Activated naive CD4-positive, alpha-beta T cell treated with anti-CD3 and anti-CD28 coated beads, Interleukin-2, amount 50 U/mL, for 72 hours (primary cell): ENCODE measurements at places on chromosomes 5 and 9.

- no peak for DNase-seq
Observed at GRCh38 chr5:42912184-42912798, 100.6 kb upstream of the SELENOP start.

GRCh38 chr5:71705421-71705820 lies 13.7 kb upstream of the CARTPT start:
- no peak for DNase-seq

DNA sequence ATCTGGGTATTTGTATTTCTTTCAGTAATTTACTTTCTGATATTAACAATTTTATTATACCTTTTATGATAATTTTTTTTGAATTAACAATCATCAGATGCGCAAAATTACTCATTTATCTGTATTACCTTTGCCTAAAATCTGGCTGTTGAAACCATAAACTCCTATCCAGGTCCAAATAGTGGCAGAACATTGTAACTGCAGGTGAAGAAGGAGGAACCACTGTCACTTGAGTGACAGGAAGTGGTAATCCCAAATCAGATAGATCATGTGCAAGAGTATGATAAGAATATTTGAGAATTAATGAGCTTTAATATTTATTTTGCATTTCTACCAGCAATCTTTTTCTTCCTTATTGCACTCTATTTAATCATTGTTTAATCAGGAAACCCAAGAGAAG lies 139.3 kb upstream of the TLE4 start:
- no peak for DNase-seq

GRCh38 chr9:114278881-114279570 lies 43.9 kb upstream of the ORM1 start:
- DNase-seq, result peak; percentile 21

DNA sequence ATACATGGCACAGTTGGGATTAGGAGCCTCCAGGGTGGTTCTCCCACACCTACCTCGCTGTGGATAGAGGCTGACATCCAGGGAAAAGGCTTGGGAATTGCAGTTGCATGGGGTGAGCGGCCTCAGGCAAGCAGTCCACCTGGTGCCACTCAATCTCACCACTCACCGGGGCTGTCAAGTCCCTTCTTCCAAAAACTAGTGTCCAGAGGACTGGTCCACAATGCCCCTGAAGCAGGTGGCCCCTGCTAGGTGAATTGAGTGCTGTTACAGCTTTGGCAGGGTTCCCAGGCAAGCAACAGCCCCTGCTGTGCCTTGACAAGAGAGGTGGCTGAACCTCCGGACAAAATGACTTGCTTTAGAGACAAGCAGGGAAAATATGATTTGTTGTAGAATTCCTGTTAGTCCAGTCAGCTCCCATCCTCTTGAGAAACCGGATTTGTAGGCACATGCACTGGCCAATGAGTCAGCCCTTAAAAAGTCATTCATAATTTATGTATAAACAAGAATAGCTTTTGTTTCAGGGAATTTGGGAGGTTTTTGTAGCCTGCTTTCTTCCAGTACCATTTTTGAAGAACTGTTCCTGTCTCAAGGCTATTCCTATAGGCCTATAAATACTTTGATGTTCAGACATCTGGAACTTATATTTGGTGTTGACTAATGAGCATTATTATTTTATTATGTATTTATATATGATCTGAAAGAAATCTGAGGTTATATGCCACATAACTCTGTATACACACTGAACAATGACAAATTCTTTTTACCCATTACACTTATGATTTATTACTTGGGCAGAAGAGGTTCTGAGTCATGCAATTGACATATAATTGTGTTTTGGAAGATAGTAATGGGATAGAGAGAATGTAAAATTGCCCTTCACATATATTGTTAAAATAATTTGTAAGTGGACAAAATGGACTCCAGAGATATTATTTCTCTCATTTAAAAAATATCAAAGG lies 411.1 kb downstream of the ACTL7B start:
- no peak for DNase-seq

- DNase-seq, result no peak
Observed at GRCh38 chr5:155082401-155082800, 68.8 kb downstream of the KIF4B start.

DNA sequence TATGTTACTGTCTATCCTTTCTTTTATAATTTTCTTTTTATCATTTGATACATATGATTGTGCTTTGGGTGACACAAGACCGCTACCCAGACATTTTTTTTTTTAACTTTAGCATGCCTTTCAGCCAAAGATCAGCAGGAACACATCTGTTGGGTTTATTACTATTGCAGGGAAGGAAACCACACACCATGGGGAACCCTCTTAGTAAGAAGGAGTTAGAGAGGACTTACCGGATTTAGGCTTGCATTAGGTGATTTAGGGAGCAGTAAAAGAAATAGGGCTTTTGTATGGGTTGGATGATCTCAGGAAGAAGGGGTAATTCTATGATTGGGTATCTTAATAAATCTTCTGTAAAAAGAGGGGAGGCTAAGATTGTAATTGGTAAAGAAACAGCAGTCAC lies 138.2 kb downstream of the SNX18 start:
- DNase-seq, result no peak

- DNase-seq, result no peak
Observed at GRCh38 chr5:117662361-117662760, 1087.7 kb upstream of the SEMA6A start.

DNA sequence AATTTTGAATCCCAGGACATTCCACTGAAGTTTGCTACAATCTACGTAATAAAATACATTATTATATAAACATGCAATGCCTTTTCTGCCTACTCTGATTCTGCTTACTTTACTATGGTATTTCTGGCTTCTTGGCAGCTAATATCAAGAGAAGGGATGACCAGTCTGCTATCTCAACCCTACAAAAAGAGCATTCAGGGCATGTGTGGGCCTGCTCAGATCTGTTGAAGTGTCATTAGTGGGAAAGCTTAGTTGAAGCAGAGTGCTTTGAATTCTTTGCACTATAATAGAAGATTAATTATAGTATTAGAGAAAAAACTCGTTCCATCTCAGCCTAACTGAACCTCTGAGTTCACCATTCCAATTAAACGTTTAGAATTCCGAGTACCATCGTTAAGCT lies 339.5 kb upstream of the ISL1 start:
- no peak for DNase-seq

DNA sequence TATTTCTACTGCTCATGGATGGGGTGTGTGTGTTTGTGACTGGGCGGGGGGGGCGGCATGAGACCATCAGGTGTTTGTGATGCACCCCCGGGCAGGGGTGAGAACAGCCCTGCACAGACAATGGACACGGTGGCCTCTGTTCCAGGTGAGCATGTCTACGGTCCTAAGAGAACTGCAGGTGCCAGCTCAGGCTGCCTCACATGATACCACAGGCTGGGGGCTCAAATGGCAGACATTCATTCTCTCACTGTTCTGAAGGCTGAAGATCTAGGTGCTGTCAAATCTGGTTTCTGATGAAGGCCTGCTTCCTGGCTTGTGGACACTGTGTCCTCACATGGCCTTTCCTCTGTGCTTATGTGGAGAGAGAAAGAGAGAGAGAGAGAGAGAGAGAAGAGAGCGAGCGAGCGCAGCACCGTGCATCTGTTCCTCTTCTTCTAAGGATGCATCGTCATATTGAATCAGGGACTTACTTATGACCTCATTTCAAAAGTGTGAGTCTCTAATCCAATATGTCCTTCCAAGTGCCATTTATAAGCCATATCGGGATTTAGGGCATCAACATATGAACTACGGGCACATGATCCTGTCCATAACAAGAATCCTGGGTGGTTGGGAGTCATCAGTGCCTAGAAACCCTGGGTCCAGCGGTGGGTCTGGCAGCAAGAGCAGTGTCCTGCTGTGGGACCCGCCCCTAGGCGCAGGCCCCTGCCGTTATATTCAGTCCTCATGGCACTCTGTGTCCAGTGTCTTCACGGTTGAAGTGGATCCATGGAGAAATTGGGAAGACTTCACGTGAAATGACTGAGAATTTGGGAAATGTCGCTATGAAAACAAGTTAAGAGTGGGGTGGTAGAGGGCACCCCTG lies 42.5 kb downstream of the NXNL2 start:
- no peak for DNase-seq

- DNase-seq, result no peak
Observed at GRCh38 chr5:37710965-37711364, 128.9 kb downstream of the GDNF start.

DNA sequence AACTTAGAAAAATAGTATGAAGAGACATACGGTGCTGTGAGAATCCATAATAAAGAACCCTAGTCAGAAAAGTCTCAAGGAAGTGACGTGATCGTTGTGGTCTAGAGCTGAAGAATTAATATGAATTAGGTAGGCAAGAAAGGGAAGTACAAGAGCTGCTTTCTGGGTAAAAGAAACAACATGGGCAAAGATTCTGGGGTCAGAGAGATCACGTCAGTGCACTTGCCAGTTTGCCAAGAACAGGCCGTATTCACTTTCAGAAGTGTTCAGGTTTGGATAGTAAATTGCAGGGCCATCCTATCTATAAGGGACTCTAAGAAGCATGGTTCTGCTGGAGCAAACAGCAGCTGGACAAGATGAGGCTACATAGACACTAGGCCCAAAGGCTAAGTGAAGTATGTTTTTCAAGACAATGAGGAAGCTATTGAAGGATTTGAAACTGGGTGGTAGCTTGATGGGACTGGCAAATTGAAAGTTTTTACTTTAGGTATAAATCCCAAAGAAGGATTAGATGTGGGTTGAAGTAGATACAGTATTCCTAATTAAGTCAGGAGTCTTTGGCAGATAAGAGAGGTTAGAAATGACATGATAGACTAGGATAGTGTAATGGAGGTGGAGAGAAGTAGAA lies 4.8 kb upstream of the CHD1 start:
- DNase-seq, result no peak

- no peak for DNase-seq
Observed at GRCh38 chr9:112640311-112640710, 77.6 kb downstream of the INIP start.

DNA sequence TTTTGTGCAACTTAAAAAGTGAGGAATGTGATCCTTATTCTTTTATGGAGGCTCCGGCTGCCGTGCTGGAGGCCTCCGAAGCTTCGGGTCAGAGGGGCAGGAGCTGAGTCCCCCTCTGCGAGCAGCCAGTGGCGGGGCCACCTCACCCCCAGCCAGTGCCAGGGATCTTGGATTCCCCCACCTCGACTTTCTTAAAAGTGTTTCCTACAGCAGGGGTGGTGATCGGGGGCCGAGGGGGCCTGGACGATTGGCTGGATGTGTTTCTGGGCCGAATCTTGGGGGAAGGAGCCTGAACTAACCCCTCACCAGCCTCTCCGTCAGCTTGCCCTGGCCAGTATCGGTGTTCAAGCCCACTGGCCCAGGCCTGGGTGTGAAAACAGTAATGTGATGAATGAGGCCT lies 92.2 kb upstream of the LMX1B start:
- peak; percentile 25 for DNase-seq

- DNase-seq, result no peak
Observed at GRCh38 chr9:105401651-105402050, 46.2 kb upstream of the FSD1L start.

DNA sequence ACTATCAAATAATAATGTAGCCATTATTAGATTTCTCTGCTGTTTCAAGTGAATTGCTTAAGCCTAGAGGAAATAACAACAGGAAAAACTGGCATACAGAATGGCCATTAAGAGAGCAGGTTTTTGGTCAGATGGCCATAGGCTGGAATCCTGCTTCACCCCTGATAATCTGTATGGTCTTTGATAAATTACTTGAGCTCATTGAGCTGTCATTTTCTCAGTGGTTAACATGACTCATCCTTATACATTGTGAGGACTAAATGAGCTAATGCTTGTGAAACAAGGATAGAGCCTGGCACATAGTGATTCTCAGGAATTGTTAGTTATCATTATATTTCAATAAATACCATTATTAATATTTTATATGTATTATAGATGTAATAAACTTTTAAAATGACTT lies 516.5 kb downstream of the KIF4B start:
- DNase-seq, result no peak

DNA sequence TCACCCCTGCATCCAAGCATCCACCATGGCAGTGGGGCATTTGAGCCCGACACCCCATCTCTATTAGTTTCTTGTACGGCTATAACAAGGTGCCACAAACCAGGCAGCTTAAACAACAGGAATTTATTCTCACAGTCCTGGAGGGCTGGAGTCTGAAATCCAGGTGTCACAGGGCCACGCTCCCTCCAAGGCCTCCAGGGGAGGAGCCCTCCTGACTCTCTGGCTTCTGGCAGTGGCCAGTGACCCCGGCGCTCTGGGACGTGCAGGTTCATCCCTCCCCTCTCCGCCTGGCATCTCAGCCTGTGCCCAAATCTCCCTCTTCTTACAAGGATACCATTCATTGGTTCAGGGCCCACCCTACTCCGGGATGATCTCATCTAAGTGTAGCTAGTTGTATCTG lies 394.5 kb upstream of the IRX1 start:
- no peak for DNase-seq

- DNase-seq, result no peak
Observed at GRCh38 chr9:7081065-7081600, 323.4 kb downstream of the KDM4C start.

GRCh38 chr5:154467655-154468354 lies 10.2 kb downstream of the HAND1 start:
- DNase-seq, result peak; percentile 85

- no peak for DNase-seq
Observed at GRCh38 chr5:113615708-113616107, 102.2 kb downstream of the YTHDC2 start.

DNA sequence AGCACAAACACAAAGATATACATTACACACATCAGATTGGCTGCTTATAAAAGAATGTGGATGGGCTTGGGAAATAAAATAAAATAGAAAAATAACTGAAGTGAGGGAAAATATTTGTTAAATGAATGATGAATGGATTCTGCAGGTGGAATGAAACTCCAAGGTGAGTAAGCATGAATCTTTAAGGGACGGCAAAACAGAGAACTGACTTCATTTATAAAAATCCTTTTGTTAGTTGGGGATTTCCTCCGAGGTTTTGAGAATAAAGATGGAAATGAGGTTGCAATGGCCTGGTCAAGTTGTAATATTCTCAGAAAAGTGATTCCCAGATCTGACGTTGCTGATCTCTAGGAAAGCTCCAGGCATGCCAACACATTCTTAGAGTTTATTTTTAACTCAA lies 20.9 kb upstream of the SEMA6A start:
- DNase-seq, result no peak

DNA sequence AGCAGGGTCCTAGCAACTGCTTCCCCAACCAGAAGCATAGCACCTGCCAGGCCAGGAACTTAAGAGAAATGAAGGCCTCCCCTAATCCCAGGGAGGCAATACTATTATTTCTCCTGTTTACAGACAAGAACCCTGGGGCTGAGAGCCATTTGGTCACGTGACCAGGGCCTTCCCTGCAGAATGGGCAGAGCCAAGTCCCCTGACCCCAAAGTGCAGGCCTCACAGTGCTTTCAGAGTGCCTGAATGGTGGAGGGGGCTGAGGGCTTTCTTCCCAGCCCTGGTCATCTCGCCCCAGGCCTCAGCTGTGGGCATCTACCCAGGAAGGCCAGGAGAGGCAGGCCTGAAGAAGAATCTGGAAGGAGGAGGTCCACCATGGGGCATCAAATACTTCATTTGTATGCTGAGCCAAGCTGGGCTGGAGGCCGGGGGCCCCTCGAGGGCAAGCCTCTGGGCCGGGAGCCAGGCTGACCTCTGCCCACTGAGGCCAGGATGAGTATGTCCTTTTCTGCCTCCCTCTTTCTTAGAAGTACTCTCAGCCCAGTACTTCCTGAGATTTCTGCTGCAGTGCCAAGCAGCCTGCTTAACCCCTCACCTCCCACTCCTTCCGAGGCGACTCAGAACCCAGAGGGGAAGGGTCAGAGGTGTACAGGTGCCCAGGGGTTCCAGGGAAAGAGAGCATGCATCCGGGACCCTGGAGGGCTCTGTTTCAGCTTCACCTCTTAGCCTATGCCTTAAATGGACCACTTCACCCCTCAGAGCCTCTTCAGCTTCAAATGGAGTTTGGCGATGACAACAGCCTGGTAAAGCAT lies 18.9 kb upstream of the DUSP1 start:
- DNase-seq, result no peak
